ENCODE measurements at places on chromosomes 3 and 15.

DNA sequence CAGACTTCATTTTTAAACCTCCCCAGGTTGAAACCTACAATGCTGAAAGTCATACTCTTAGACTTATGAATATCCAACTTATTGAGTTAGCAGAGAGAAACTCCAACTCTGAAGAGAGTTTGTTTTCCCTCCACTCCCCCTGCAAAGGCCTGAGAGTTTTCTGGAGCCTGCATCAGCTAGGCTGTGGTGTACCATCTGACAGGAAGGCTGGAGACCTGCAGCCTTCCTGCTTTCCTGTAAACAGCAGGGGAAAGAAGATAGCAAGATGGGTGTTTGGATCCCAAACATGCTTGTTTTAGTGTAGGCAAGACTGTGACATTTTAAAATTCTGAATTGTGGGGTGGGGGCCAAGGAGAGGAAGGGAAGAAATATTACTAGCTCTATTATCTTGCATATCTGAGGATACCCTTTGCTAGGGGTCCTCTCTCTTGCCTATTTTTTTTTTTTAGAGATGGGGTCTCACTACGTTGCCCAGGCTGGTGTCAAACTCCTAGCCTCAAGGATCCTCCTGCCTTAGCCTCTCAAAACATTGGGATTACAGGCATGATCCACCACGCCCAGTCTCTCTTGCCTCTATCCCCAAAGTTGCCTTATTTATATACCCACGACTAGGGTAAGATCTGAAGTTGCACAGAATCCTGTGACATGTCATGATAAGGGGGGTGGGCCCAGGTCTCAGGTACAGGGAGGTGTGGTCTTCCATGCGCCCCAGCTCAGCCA lies 51.0 kb upstream of the USP3 start:
- no peak for DNase-seq

- DNase-seq = no peak
Observed at GRCh38 chr3:82461049-82461889, 699.8 kb upstream of the GBE1 start.

- no peak for DNase-seq
Observed at GRCh38 chr3:16942955-16943354, 58.2 kb downstream of the PLCL2 start.

GRCh38 chr3:102511168-102511567 lies 76.4 kb downstream of the ZPLD1 start:
- no peak for DNase-seq

DNA sequence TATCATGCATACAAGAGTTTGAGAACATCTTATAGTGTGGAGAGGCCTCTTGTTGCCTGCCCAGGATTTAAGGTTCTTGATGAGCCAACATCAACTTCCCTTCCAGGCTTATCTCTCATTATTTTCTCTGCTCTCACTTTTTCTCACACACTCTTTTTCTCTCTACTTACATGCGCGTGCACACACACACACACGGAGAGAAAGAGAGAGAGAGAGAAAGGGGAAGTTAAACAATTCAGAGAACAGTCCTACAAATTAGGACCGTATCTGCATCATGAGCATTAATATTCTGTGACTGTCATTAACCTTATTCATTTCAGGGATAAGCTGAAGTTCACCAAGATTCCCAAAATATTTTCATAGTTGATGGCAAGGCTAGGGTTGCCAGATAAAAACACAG lies 269.0 kb downstream of the ZNF621 start:
- DNase-seq = no peak
